Activated T-helper 1 cell treated with anti-CD3 and anti-CD28 coated beads, Interleukin-2, amount 50 U/mL, for 16 hours (primary cell): ENCODE measurements at places on chromosomes 1 and 21.

DNA sequence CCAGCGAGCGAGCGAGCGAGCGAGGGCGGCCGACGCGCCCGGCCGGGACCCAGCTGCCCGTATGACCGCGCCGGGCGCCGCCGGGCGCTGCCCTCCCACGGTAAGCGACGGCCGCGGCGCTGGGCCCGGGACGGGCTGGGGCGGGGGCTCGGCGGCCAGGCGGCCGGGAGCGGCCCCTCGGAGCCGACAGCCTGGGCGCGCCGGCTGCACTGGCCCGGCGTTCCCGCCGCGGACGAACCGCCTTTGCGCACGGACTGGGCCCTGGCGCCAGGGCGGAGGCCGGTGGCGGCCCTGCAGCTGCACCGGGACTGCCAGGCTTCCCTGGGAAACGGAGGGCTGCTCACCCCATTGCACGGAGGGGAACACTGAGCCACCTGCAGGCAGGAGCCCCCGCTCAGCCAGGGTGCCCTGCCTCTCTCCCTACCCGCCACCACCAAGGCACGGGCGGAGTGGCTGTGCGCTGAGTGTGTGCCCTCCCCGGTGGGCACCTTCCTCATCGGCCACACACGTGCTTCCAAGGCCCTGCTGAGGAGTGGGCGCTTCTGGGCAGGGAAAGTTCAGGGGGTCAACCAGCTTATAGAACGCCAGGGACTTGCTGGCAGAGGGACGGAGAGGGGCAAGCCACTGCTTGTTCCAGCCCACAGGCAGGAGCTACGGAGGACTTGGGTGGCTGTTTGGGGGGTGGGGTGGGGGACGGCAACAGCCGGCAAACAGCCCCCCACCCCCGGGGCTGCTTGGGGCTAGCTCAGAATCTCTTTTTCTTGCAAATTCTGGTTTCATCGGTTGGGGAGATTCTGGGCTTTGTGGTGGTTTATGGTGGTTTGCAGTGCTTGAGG lies 532 bp downstream of the CSF1 start:
- no peak for DNase-seq

- no peak for DNase-seq
Measured at GRCh38 chr1:186953876-186954275, 125.1 kb downstream of the PLA2G4A start.

DNA sequence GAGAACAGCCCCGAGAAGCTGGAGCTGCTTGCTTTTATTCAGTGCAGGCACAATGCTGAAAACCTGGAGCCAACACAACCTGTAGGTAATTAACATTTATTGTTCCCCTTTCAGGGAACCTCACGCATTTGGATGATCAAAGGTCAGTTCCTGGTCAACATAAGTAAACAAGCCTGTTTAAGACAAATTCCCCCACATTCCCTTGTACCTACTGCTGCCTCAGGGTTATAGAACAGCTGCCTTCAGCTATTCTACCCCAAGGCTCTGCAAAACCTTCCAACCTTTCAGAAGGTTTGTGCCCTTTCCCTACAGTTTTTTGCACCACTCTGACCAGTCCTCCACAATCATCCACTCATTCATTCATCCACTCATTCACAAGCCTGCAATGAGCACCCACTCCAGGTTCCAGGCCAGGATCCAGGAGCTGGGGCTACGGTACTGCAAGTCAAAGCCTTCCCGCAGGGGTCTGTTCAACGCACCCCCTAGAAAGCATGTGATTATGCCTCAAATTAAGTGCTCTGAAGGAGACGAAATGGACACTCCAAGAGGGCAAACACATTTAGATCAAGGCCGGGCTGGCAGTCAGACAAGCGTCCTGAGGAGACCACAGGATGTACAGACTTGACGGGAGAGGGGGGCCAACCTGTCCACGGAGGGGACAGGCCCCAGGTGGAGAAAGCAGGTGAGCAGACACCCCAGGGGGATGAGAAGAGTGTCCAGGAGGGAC lies 683.9 kb downstream of the MATN1 start:
- DNase-seq, result no peak

DNA sequence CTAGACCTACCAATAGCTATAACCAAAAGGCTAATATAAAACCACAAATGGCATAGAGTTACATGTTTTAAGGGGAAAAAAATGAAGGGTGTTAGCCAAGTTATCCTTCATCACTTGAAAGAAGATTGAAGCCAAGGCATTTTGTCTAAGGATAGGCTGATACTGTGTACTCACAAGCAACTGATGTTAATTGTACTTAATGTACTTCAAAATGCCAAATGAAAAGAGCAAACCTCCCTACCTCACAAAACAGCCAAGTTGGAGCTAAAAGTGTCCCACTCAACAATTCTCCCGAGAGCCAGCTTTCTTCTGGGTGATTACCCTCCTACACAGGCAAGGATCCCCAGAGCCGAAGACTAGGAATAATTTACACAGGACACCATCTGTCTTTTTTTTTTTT lies 4.4 kb upstream of the IGSF3 start:
- no peak for DNase-seq

DNA sequence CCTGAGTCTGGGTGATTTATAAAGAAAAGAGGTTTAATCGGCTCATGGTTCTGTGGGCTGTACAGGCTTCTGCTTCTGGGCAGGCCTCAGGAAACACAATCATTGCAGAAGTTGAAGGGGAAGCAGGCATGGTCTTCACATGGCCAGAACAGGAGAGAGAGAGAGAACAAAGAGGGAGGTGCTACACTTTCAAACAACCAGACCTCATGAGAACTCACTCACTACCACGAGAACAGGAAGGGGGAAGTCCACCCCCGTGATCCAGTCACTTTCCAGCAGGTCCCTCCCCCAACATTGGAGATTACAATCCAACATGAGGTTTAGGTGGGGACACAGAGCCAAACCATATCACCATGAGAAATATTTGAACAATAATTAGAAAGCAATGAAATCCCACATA lies 222.9 kb downstream of the FAM72C start:
- no peak for DNase-seq

- no peak for DNase-seq
Measured at GRCh38 chr1:224045556-224045955, 68.4 kb upstream of the FBXO28 start.

GRCh38 chr1:59136541-59137275 lies 160.2 kb upstream of the FGGY start:
- DNase-seq, result no peak

- DNase-seq, result no peak
Measured at GRCh38 chr1:52672946-52673345, 25.2 kb downstream of the COA7 start.

DNA sequence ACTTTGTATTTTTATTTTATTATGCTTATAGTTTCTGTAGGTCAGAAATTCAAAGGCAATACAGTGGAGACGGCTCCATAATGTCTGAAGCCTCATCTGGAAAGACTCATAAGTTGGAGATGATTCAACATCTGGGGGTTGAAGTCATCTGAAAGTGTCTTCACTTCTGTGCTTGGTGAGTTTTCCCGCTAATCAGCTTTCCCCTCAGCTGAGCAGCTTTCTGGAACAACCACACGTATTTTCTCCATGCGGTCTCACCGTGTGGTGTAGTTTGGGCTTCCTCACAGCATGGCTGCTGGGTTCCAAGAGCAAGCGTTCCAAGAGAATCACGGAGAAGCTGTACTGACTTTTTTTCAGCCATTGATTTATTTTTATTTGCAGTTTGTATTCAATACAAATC lies 7.6 kb upstream of the DDI2 start:
- no peak for DNase-seq

DNA sequence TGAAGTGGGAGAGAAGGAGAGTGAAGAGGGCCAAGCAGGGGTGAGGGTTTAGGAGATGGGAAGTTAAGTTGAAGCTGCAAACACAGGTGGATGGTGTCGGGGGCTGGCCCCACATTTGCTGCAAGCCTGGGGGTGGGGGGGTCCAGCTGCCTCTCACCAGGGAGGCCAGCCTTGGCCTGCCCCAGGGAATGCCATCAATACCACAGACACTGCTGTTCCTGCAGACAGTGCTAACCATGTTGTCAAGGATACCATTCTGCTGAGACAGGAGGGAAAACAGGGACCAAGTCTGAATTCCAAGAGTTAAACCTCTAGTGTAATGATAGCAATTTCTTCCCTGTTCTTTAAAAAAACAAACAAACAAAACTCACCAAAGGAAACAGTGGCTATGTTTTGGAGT lies 8.0 kb downstream of the MECR start:
- no peak for DNase-seq

DNA sequence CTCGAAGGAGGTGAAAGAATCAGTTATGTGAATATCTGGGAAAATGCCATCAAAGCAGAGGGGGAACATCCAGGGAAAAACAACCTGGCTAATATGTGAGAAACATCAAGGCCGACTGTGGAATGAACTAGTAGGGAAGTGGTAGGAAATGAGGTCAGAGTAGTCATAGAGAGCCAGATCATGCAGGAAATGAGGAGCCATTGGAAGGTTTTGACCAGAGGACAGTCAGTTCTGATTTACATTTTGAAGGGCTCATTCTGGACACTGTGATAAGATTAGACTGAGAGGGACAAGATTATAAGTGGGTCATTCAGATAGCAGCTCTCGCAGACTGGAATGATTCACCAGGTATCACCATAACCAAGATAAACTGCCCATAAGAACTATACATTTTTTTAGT lies 63.7 kb downstream of the SYT14 start:
- no peak for DNase-seq

GRCh38 chr1:43241413-43241836 lies 28.4 kb upstream of the TMEM125 start:
- DNase-seq, result no peak
